HCT116 (cell line): ENCODE measurements at places on chromosomes 4 and X.

GRCh38 chrX:39492497-39493162, 605.1 kb downstream of the BCOR start:
- DNase-seq, result no peak

- no peak for DNase-seq
Measured at GRCh38 chr4:8581094-8581861, 1.1 kb downstream of the GPR78 start.

DNA sequence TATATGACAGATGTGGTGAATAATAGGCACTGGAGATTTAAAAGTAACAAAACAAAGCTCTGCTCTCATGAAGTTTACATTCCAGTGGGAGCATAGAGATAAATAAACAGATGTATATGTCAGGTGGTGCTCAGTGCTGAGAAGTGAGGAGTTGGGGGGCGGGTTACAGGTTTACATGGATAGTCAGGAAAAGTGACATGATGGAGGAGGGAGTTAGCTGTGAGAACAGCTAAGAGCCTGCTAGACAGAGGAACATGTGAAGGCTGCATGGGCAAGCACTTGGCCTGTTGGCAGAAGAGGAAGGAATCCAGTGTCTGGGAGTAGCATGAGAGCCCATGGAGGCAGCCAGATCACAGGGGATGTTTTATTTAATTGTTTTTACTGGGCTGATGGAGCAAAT, 10.2 kb upstream of the TMEM156 start:
- DNase-seq, result no peak

DNA sequence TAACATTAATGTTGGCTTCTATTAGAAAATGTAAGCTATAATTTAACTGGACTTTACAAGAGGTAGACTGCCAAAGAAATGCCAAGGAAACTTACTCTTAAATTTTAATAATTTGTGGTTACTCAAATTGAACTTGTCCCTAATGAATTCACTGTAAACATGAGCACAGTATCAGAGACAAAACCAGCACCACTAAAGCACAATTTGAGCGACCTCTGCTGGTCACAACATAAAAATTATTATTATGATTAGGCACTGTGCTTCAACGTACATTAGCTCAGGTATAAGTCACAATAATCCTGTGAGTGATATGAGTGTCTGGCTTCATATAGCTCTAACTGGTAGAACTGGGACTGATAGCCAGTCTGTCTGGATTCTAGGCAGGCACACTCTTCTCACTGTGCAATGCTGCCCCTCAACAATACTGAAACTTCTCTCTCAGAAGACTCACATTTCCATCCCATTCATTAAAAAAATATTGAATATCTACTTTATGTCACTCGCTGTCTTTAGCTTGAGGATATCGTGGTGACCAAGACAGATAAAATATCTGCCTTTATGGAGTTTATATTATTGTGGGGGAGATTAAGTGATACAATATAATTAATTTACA, 8.0 kb downstream of the NUDT6 start:
- DNase-seq, result no peak

DNA sequence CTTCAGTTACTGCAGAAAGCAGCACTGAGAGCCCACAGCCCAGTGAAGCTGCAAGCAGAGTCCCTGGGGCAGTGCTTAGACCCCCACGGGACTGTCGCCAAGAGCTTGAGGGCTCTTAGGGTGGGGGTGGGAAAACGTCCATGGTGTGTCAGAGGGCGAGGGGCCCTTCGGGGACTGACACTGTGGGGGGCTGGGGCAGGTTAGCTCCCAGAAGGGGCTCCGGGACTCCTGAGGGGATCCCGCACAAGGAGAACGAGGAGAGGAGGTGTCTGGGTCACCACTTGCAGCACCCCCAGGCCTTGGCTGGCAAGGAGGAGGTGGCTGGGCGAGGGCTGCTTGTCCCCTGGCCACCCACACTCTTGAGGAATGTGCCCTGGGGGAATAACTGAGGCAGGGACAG, 20.8 kb downstream of the NAT8L start:
- no peak for DNase-seq

GRCh38 chr4:145340071-145340675, 141.5 kb upstream of the SMAD1 start:
- DNase-seq, result no peak
